ENCODE measurements at places on chromosomes 3 and 15. TPM values are rescaled to one million over a fixed set of nuclear protein-coding genes. Genes with fewer than 3 reads are reported as not detected.

The HACL1 gene
- 19.6 TPM for total RNA-seq

The TNK2 gene
- 75.8 TPM for total RNA-seq

The TRIM42 gene
- not detected for total RNA-seq

The ITIH1 gene
- total RNA-seq, result not detected

The UPK1B gene
- total RNA-seq, result not detected

The DUOX1 gene
- 16.9 TPM for total RNA-seq

DNA sequence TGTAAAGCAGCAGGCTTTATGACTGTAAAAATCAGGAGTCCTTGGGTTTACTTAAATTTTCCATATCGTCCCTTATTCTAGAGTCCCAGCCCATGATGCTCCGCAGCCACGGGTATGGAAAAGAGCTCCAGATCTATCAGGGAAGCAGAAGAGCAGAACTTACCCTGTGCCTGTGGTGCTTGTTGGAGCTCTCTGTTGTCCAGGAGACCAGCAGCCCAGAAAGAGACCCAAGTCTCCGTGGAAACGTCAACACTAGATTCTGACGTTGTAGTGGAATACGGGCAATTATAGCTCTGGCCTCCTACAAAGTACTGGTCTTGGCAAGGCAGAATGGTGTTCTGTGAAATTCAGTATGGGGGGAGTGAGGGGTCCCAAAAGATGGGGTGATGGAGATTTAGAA is 2.0 kb downstream of the GMNC start:
- no peak for DNase-seq
- H3K4me1 ChIP-seq, result peaks cover 6% of the 10 kb centered on the region
- no peaks in the 10 kb centered on the region for H3K27me3 ChIP-seq
- H3K27ac ChIP-seq, result no peak overlapping the region
- H3K4me3 ChIP-seq, result no peak overlapping the region
- no peaks in the 10 kb centered on the region for H3K36me3 ChIP-seq

- H3K27ac ChIP-seq, result no peak overlapping the region
- H3K4me1 ChIP-seq, result peaks cover 29% of the 10 kb centered on the region
- H3K4me3 ChIP-seq, result no peak overlapping the region
- DNase-seq, result peak; percentile 55
- H3K36me3 ChIP-seq, result no peaks in the 10 kb centered on the region
Measured at GRCh38 chr15:38128341-38128781, 124.3 kb upstream of the SPRED1 start.

- no peaks in the 10 kb centered on the region for H3K4me1 ChIP-seq
- no peaks in the 10 kb centered on the region for H3K36me3 ChIP-seq
- DNase-seq, result no peak
- no peak overlapping the region for H3K4me3 ChIP-seq
- peaks cover 25% of the 10 kb centered on the region for H3K27me3 ChIP-seq
- no peak overlapping the region for H3K27ac ChIP-seq
Measured at GRCh38 chr15:29308299-29308698, 38.7 kb upstream of the NSMCE3 start.

DNA sequence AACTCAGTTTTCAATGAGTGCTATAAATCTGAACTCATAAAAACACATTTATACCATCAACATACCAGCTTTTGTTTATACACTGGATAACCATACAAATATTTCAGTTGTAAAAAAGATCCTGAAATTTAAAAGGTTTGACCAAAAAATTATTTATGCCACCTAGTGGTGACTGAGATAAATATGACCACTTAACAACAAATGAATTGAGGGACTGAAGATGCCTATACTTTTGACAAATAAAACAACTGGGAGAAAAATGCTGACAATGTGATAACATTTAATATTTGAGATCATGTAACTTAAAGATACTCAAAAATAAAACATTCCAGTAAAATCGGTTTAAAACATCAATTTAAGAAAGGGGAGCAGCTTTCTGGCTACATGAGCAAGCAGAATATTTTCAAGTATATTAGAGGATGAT is 30.4 kb downstream of the ATG3 start:
- H3K4me3 ChIP-seq, result no peak overlapping the region
- no peak overlapping the region for H3K27ac ChIP-seq
- peak; percentile 34 for DNase-seq
- peaks cover 65% of the 10 kb centered on the region for H3K36me3 ChIP-seq
- H3K4me1 ChIP-seq, result no peaks in the 10 kb centered on the region

DNA sequence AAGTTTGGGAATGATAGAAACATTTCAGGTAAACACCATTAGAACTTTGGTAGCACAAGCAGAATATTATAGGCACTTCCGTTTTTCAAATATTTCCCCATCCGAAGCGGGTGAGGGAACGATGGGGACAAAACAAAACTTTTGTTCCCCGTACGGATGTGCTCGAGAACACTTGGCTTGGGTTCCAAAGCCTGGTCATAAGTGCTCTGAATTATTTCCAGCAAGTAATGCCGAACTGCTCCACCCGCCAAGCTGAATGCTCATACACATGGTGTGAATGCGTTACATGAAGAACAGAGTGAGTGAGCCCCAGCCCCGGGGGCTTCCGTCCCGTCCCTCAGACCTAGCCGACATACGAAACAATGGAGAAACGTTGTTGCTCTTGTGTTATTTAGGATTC is 438.2 kb upstream of the ARRDC4 start:
- H3K36me3 ChIP-seq, result no peaks in the 10 kb centered on the region
- no peak overlapping the region for H3K27ac ChIP-seq
- no peaks in the 10 kb centered on the region for H3K27me3 ChIP-seq
- no peak overlapping the region for H3K4me3 ChIP-seq
- no peak for DNase-seq

DNA sequence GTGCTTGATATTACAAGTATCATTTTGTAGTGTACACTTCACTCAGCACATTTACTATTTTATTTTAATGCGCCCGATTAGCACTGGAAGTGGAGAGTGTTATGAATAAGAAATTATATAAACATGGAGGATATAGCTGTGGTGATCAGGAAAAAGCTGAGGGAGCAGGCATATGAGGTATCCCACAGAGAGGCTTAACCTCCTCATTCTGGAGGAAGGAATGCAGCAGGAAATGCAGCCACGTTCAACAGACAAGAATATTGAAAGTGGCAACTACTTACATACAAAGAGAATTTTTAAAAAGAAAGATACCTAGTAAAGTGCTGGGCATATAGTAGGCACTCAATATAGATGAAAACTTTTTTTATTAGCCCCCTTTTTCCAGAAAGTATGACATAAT is 166.0 kb upstream of the SATB1 start:
- H3K27me3 ChIP-seq, result no peaks in the 10 kb centered on the region
- no peaks in the 10 kb centered on the region for H3K4me1 ChIP-seq
- no peak for DNase-seq
- H3K36me3 ChIP-seq, result no peaks in the 10 kb centered on the region
- H3K27ac ChIP-seq, result no peak overlapping the region
- no peak overlapping the region for H3K4me3 ChIP-seq

- H3K4me1 ChIP-seq, result no peaks in the 10 kb centered on the region
- no peaks in the 10 kb centered on the region for H3K36me3 ChIP-seq
- no peak for DNase-seq
Measured at GRCh38 chr15:20341901-20342600, 199.5 kb downstream of the GOLGA6L6 start.

DNA sequence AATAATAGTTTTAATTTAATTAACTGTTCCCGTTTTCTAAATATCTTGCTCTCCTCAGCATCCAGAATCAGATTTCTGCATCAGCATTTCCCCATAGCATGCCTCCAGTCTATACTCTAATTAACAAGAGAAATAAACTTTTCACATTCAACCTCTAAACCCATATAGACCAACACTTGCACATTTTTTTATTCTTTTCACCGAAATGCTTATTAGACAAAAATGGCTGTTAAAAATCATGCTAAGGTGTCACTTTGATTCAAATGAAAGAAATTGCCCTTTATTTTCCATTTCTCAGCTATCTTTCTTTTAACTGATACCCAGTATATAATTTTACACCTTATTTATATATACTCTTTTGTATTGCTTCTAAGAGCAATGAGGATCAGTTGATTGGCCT is 1107.1 kb upstream of the EPHA6 start:
- peaks cover 48% of the 10 kb centered on the region for H3K27me3 ChIP-seq
- H3K27ac ChIP-seq, result no peak overlapping the region
- no peaks in the 10 kb centered on the region for H3K36me3 ChIP-seq
- no peak overlapping the region for H3K4me3 ChIP-seq

GRCh38 chr3:186815435-186815834 is 9.2 kb upstream of the RFC4 start:
- DNase-seq, result peak; percentile 75
- H3K4me3 ChIP-seq, result no peak overlapping the region
- no peaks in the 10 kb centered on the region for H3K4me1 ChIP-seq
- no peaks in the 10 kb centered on the region for H3K27me3 ChIP-seq

GRCh38 chr15:34610354-34610753 is 26.9 kb upstream of the GOLGA8B start:
- H3K36me3 ChIP-seq, result no peaks in the 10 kb centered on the region
- no peak overlapping the region for H3K4me3 ChIP-seq
- peaks cover 89% of the 10 kb centered on the region for H3K27me3 ChIP-seq
- no peak overlapping the region for H3K27ac ChIP-seq
- peak; percentile 25 for DNase-seq
- H3K4me1 ChIP-seq, result peaks cover 5% of the 10 kb centered on the region

DNA sequence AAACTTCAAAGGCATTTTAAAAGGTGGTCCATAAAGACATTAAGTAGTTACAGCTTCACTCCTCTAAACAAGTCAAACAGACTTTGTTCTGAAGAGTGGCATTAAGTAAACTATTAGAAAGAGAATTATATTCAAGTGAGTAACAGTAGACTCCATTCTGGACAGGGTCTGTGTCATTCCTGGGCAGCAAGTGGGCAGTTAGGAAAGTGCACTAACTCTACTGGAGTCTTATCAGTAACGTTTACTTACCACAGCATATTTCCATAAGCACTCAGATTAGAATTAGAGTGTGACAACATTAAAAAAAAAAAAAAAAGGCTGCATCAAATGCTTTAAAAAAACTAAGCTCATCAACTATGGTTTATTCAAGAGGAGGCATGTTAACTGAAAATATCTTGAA is 10.6 kb downstream of the UBR1 start:
- peaks cover 27% of the 10 kb centered on the region for H3K36me3 ChIP-seq
- DNase-seq, result no peak
- no peaks in the 10 kb centered on the region for H3K27me3 ChIP-seq
- peak overlapping the region; percentile 27 for H3K27ac ChIP-seq

- H3K27me3 ChIP-seq, result peaks cover 16% of the 10 kb centered on the region
- H3K27ac ChIP-seq, result no peak overlapping the region
- no peaks in the 10 kb centered on the region for H3K36me3 ChIP-seq
- H3K4me3 ChIP-seq, result no peak overlapping the region
- H3K4me1 ChIP-seq, result no peaks in the 10 kb centered on the region
Measured at GRCh38 chr3:39021029-39021428, 30.7 kb downstream of the SCN11A start.

DNA sequence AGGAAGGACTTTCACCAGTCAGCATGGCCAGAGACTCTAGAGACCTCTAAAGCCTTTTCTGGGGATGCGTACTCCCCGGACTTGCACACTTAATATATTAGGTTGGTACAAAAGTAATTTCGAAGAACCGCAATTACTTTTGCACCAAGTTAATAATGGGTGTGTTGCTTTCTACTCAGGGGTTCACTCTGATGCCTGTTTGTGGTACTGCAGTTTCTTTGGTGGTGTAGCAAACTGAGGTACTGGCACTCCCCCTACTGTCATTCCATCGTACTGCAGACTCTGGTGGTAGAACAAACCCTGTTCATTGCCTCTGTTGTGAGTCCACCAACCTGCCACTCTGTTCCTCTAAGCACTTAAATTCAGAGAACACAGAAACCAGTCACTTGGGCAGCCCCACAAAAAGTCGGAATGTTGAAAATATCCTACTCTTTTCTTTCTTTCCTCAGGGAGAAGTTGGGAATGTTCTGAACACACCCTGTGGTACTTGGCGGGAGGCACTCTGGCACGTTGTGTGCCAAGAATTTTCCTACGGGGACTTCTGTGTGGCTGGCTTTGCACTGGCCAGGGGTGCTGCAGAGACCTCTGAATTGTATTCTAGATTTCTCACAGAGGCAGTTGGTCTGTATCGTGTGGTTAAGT is 46.3 kb downstream of the GABRG3 start:
- no peaks in the 10 kb centered on the region for H3K27me3 ChIP-seq
- no peak for DNase-seq
- no peak overlapping the region for H3K27ac ChIP-seq
- H3K4me1 ChIP-seq, result no peaks in the 10 kb centered on the region
- no peak overlapping the region for H3K4me3 ChIP-seq

DNA sequence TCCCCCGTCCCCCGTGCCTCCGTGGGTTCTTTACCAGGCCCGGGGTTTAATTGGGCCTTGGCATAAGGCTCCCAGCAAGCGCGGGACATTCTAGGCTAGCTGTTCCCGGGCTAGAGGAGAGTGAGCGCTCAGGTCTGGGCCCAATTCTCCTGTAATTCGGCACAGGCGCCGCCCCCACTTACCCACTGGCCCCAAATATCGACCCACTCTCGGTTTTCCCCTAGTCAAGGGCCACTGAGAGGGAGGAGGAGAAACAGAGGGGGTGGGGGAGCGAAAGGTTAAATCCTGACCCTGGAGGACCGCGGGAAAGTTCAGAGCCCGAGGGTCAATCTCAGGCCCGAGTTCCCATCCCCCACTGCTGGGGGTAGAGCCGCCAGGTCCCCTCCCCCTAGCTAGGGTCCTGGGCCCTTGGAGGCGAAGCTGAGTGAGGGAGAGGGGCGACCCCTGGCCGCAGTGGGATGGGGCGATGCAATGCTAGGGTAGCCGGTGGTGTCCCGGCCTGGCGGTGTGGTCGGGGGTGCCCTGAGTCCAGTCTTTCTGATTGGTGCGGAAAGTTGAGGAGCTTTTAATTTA is 8.5 kb upstream of the ONECUT1 start:
- H3K4me1 ChIP-seq, result peaks cover 5% of the 10 kb centered on the region
- no peak overlapping the region for H3K27ac ChIP-seq
- no peak overlapping the region for H3K4me3 ChIP-seq
- peaks cover 99% of the 10 kb centered on the region for H3K27me3 ChIP-seq
- no peak for DNase-seq
- peaks cover 7% of the 10 kb centered on the region for H3K36me3 ChIP-seq

DNA sequence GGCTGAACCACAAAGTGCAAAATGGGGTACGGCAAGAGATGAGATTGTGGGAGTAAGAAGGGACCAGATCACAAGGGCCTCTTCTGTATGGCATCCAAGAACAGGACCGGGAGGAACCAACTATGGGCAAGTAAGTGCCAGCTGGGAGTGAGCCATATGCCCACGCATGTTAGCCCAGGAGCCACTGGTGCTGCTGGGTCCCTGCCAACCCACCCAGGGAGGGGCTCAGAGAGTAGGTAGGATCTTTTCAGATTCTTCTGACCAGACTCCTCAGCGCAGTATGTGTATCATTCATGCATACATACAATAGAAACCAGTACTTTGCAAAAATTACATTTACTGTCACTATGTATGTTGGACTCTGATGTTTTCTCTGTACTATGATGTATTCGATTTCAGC is 54.0 kb downstream of the RAB11A start:
- no peaks in the 10 kb centered on the region for H3K27me3 ChIP-seq
- no peaks in the 10 kb centered on the region for H3K36me3 ChIP-seq
- no peak overlapping the region for H3K27ac ChIP-seq
- peaks cover 6% of the 10 kb centered on the region for H3K4me1 ChIP-seq
